Glutamatergic neuron (in vitro differentiated cells): ENCODE measurements at places on chromosomes 1 and 21. TPM values are rescaled to one million over a fixed set of nuclear protein-coding genes. Genes with fewer than 3 reads are reported as not detected.

Gene GJA4
- not detected for total RNA-seq

Gene IQCC
- 2.7 TPM for total RNA-seq

GRCh38 chr21:36966821-36967768 lies 626 bp upstream of the HLCS start:
- H3K36me3 ChIP-seq = no peaks in the 10 kb centered on the region
- H3K27ac ChIP-seq = peak overlapping the region; percentile 33
- DNase-seq = peak; percentile 57
- peaks cover 5% of the 10 kb centered on the region for H3K27me3 ChIP-seq

Gene DIPK1A
- 7.2 TPM for total RNA-seq

GRCh38 chr1:85135392-85135798 lies 65.4 kb downstream of the SYDE2 start:
- no peak overlapping the region for H3K27ac ChIP-seq
- no peak overlapping the region for H3K4me3 ChIP-seq
- H3K27me3 ChIP-seq = peaks cover 3% of the 10 kb centered on the region
- H3K36me3 ChIP-seq = no peaks in the 10 kb centered on the region
- no peaks in the 10 kb centered on the region for H3K4me1 ChIP-seq
- no peak for DNase-seq

Gene ITLN2
- not detected for total RNA-seq

DNA sequence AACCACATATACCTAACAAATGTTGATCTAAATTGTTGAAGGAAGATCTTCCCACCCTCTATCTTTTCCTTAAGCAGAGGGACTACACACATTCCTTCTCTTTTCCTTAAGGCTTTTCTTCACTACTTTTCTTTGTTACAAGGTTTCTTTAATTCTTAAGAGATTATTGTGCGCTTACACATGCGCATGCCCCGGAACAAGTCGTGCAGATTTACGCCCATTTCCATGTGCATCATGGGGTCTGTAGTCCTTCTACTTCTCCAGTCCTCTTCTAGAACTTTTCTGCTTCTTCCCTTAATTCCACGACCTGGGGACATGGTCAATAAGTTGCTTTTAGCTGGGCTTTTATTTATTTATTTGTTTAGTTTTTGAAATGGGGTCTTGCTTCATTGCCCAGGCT lies 1.7 kb upstream of the CHRNB2 start:
- peaks cover 6% of the 10 kb centered on the region for H3K27me3 ChIP-seq
- H3K4me1 ChIP-seq = peaks cover 2% of the 10 kb centered on the region
- no peak overlapping the region for H3K27ac ChIP-seq
- DNase-seq = no peak

- DNase-seq = no peak
- no peaks in the 10 kb centered on the region for H3K36me3 ChIP-seq
- H3K27me3 ChIP-seq = no peaks in the 10 kb centered on the region
- no peak overlapping the region for H3K4me3 ChIP-seq
- no peaks in the 10 kb centered on the region for H3K4me1 ChIP-seq
These were observed 139.9 kb downstream of the DHRS3 start for GRCh38 chr1:12477936-12478611.

Gene AIRE
- total RNA-seq = not detected

- peaks cover 47% of the 10 kb centered on the region for H3K4me1 ChIP-seq
- peak overlapping the region; percentile 40 for H3K4me3 ChIP-seq
- no peak for DNase-seq
- H3K36me3 ChIP-seq = no peaks in the 10 kb centered on the region
These were observed 1044.4 kb downstream of the PLA2G4A start for GRCh38 chr1:187873126-187873525.

GRCh38 chr1:208917723-208918122 lies 665.8 kb upstream of the CAMK1G start:
- no peak for DNase-seq
- H3K4me3 ChIP-seq = no peak overlapping the region
- no peaks in the 10 kb centered on the region for H3K4me1 ChIP-seq
- H3K36me3 ChIP-seq = no peaks in the 10 kb centered on the region
- peaks cover 1% of the 10 kb centered on the region for H3K27me3 ChIP-seq
- H3K27ac ChIP-seq = no peak overlapping the region

DNA sequence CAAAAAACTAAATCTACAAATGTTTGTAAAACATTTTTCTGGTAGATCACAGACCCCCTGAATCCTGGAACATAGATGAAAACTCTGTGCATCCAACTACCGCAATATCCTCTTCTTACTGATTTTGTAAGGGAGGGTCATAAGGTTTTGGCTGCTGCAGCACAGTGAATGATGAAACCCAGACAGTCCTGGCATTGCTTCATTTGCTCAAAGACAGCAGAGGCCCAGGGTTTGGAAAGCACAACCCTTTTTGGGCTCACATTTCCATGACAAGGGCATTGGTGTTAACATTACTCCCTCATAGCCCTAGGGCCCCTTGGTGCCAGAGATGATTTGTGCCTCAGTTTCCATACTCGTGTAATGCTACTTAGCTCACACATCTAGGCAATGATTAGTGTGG lies 51.2 kb downstream of the PLXNA2 start:
- H3K4me3 ChIP-seq = no peak overlapping the region
- H3K27me3 ChIP-seq = no peaks in the 10 kb centered on the region
- DNase-seq = no peak
- H3K36me3 ChIP-seq = no peaks in the 10 kb centered on the region

DNA sequence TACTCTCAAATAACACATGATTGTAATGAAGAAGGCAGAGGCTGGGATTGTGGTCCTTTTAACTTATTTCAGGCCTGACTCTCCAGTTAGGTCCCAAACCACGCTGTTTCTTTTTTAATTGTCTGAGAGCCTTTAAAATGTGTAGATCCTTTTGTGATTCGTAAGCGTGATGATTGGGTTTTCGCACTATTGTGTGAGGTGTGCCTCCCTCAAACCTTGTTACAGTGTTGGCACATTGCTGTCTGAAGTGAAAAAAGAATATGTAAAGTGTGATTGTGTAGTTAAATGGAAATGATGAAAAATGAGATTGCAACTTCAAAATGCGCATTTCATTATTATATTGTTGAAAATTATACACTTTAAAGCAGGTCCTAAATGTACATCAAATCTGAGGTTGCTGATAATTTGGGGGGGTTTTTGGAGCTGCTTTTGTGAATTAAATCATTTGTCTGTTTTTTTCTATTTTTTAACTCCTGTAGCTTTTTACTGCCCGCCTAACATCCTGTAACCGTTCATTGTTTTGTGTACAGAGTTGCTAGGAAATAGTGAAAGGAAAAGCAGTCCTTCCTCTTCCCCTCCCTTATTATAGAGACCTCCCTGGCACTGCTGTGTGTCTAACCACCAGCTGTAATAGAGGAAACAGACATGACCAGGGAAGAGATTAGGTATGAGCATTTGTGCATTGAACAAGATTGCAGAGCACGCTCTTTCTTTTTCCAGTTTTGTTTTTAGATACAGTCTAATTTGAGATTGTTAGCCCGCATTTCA lies 43.3 kb downstream of the IARS2 start:
- H3K4me3 ChIP-seq = no peak overlapping the region
- H3K4me1 ChIP-seq = no peaks in the 10 kb centered on the region
- H3K27me3 ChIP-seq = no peaks in the 10 kb centered on the region
- no peak overlapping the region for H3K27ac ChIP-seq

Gene S100A5
- total RNA-seq = not detected

GRCh38 chr1:150909585-150910180 lies 16.5 kb upstream of the SETDB1 start:
- no peaks in the 10 kb centered on the region for H3K27me3 ChIP-seq
- no peaks in the 10 kb centered on the region for H3K4me1 ChIP-seq
- no peak overlapping the region for H3K27ac ChIP-seq
- no peak for DNase-seq

DNA sequence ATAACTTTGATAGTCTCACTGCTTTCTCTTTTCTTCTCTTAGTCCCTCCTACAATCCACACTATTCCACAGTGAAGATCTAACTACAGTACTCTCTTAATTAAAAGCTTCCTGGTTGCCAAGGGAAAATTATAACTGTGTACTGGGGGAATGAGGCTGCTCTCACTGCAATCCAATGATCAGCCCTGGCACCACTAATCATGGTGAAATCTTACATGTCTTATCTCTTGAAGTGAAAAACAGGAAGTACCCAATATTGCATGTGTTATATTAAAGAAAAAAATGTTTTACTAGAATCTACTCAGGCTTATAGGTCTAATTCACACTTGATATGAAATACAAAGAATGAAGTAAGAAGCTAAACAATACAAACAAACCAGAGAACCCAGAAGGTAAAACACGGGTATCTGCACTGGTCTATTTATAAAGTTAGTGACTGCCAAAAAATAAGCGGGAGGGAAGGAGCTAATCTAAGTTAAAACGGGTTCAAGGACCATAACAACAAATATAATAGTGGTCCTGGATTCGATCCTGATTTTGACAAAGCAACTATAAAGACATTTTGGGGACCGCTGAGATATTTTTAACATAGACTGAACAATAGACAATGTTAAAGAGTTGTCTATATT lies 57.5 kb downstream of the RGS2 start:
- no peaks in the 10 kb centered on the region for H3K4me1 ChIP-seq
- no peaks in the 10 kb centered on the region for H3K36me3 ChIP-seq
- DNase-seq = no peak
- H3K27ac ChIP-seq = no peak overlapping the region
- H3K4me3 ChIP-seq = no peak overlapping the region
- H3K27me3 ChIP-seq = no peaks in the 10 kb centered on the region

Gene LEFTY2
- total RNA-seq = 5.0 TPM

DNA sequence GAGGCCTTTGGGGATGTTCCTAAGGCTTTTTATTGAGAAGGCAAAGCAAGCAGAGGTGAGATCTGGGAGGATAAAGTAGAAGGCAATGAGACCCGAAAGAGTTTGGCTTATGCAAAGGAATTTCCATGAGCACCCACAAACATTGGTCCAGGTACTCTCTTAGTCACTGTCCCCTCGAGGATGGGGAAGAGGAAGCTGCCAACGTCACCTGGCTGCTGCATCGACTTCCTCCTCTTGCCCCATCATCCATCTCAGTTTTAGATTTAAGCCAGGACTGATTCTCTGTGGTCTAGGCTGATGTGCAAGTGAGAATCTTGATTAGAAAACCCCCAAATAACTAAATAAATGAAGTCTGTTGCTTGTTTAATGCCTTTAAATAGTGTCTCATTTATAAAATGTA lies 28.7 kb downstream of the RUNX1 start:
- H3K27ac ChIP-seq = no peak overlapping the region
- no peak overlapping the region for H3K4me3 ChIP-seq
- no peak for DNase-seq
- no peaks in the 10 kb centered on the region for H3K4me1 ChIP-seq

- no peak overlapping the region for H3K4me3 ChIP-seq
- no peak for DNase-seq
- H3K36me3 ChIP-seq = no peaks in the 10 kb centered on the region
- H3K4me1 ChIP-seq = no peaks in the 10 kb centered on the region
These were observed 85.2 kb downstream of the KIF1B start for GRCh38 chr1:10295481-10296085.

GRCh38 chr1:9626201-9626608 lies 25.3 kb upstream of the PIK3CD start:
- no peak overlapping the region for H3K27ac ChIP-seq
- no peaks in the 10 kb centered on the region for H3K4me1 ChIP-seq
- H3K27me3 ChIP-seq = peaks cover 8% of the 10 kb centered on the region
- no peaks in the 10 kb centered on the region for H3K36me3 ChIP-seq
- no peak for DNase-seq

GRCh38 chr1:211695135-211695816 lies 19.9 kb upstream of the NEK2 start:
- H3K27ac ChIP-seq = peak overlapping the region; percentile 6
- peaks cover 11% of the 10 kb centered on the region for H3K4me1 ChIP-seq
- H3K27me3 ChIP-seq = peaks cover 4% of the 10 kb centered on the region
- no peak overlapping the region for H3K4me3 ChIP-seq
